PC-9 (cell line): ENCODE measurements at places on chromosomes 2 and 18.

- no peaks in the 10 kb centered on the region for H3K36me3 ChIP-seq
- no peaks in the 10 kb centered on the region for H3K4me1 ChIP-seq
- H3K4me3 ChIP-seq = no peak overlapping the region
- H3K27ac ChIP-seq = no peak overlapping the region
These were observed 144.0 kb downstream of the DLGAP1 start for GRCh38 chr18:4311136-4311535.

DNA sequence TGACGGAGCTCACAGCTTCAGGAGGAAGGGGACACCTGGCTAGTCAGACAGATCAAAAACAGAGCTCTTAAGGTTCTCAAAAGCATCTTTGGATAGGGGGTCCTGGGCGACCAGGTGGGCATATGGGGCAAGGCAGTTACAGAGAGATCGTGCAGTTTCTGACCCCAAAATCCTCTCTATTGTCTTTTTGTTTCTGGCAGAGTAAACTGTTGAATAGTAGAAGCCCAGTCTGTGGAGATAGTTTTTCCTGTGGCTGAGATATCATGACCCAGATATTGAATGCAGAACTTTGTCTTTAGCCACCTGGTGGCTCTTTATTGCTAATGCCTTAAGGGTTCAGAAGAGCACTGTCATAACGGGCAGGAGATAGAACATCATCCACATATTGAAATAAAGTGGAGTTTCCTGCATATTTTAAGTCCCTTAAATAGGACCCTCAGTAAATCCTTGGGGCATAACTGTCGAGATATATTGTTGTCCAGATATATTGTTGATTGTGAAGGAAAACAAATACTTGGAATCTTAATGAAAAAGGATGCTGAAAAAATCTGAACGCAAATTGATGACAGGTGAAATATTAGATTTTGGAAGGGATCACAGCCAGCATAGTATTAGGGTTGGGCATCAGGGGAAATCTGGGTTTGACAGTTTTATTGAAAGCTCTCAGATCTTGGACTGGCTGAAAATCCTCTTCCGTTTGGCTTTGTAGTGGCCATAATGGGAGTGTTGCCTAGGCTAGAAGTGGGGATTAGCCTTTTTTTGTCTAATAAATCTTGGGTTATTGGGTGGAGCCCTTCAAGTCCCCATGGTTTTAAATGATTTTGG lies 14.1 kb upstream of the ZDBF2 start:
- no peaks in the 10 kb centered on the region for H3K27me3 ChIP-seq
- no peaks in the 10 kb centered on the region for H3K36me3 ChIP-seq
- H3K4me1 ChIP-seq = no peaks in the 10 kb centered on the region
- H3K4me3 ChIP-seq = no peak overlapping the region

- no peak overlapping the region for H3K4me3 ChIP-seq
- no peak for DNase-seq
- no peaks in the 10 kb centered on the region for H3K4me1 ChIP-seq
These were observed 671.6 kb downstream of the PLCL1 start for GRCh38 chr2:198476007-198476406.

DNA sequence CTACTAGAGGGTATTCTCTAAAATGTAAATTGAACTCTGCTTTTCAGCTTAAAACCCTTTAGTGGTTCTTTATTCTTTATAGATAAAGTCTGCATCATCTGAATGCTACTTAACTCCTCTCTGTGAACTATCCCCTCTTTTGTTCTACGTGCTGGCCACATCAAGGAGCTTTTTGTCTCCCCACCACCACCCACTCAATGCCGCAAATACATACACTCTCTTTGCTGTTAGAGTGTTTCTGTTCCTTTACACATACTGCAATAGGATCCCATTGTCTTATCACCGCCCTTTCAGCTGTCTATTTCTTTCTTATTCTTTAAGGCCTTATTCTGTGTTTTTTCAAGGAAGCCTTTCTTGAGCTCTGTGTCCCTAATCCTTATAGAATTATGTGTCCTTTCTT lies 83.3 kb downstream of the EML4 start:
- no peaks in the 10 kb centered on the region for H3K27me3 ChIP-seq
- no peak overlapping the region for H3K27ac ChIP-seq
- H3K4me3 ChIP-seq = no peak overlapping the region
- no peaks in the 10 kb centered on the region for H3K4me1 ChIP-seq

DNA sequence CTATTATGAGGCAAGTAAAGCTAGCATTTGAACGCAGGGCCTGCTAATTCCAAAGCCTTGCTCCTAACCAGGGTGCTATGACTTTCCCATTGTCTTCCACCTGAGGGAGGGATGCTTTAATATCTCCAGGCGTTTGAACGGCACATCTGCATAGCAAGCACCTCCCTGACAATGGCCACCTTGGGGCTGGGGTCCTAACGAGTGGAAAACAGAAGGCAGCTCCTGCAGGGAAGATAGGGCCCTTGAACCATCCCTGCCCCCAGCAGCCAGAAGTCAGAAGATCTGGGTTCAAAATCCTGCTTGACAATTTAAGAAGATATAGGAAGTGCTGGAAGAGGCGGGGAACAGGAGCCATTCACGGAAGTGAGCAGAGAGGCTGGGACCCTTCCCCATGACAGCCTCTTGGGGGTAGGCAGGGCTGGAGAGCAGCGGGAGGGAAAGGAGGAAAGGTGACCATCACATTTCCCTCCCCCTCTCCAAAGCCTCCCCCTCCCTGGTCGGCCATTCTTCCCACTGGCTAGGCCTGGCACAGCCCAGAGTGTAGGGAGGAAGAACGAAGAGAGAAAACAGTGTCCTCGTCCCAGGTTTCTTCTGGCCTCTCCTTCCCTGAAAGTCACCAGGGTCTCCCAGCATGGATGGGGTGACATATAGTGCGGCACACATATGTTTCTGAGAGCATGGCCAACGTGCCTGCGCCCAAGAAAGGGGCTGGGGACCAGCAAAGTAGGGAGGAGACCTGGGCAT lies 73.5 kb downstream of the EMX1 start:
- H3K27me3 ChIP-seq = no peaks in the 10 kb centered on the region
- H3K36me3 ChIP-seq = no peaks in the 10 kb centered on the region
- no peak overlapping the region for H3K27ac ChIP-seq
- H3K4me1 ChIP-seq = no peaks in the 10 kb centered on the region

- H3K4me3 ChIP-seq = no peak overlapping the region
- H3K27me3 ChIP-seq = no peaks in the 10 kb centered on the region
- peaks cover 21% of the 10 kb centered on the region for H3K4me1 ChIP-seq
- H3K27ac ChIP-seq = no peak overlapping the region
These were observed 215.7 kb downstream of the MREG start for GRCh38 chr2:215797676-215798075.

- H3K4me1 ChIP-seq = no peaks in the 10 kb centered on the region
- no peak for DNase-seq
- H3K4me3 ChIP-seq = no peak overlapping the region
- H3K27me3 ChIP-seq = no peaks in the 10 kb centered on the region
These were observed 221.0 kb downstream of the CDH20 start for GRCh38 chr18:61554117-61554776.

DNA sequence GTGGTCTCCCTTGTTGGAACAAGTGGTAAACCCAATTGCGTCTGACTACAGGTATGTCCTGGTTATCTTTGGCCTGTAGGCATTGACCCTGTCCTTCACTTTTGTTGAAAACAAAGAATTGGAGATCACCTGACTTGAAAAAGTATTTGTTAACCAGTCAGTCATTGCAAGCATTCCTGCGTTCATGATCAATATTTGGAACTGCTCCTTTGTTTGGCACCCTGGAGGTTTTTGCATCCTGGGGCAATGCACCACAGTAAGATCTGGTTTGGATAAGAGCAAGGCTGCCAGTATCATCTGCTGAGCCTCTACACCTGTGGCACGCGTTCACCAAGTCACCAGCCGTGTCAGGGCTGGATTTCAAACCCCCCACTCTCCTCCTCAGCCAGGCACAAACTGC lies 115.7 kb downstream of the DNAH6 start:
- 0 out of 2 replicates have a peak, but pooled peaks cover 12% of the 10 kb centered on the region for H3K27me3 ChIP-seq
- no peak overlapping the region for H3K4me3 ChIP-seq
- H3K27ac ChIP-seq = no peak overlapping the region
- no peak for DNase-seq
- H3K36me3 ChIP-seq = no peaks in the 10 kb centered on the region

GRCh38 chr2:45263147-45263546 lies 253.9 kb upstream of the SIX2 start:
- no peaks in the 10 kb centered on the region for H3K27me3 ChIP-seq
- DNase-seq = peak; percentile 95
- H3K27ac ChIP-seq = 0 out of 2 replicates have a peak overlapping the region, but pooled peaks have one; percentile 11
- no peaks in the 10 kb centered on the region for H3K36me3 ChIP-seq

- H3K27ac ChIP-seq = no peak overlapping the region
- no peak for DNase-seq
- peaks cover 22% of the 10 kb centered on the region for H3K4me1 ChIP-seq
- no peak overlapping the region for H3K4me3 ChIP-seq
- no peaks in the 10 kb centered on the region for H3K27me3 ChIP-seq
These were observed 34.6 kb upstream of the INSIG2 start for GRCh38 chr2:118053681-118054080.

DNA sequence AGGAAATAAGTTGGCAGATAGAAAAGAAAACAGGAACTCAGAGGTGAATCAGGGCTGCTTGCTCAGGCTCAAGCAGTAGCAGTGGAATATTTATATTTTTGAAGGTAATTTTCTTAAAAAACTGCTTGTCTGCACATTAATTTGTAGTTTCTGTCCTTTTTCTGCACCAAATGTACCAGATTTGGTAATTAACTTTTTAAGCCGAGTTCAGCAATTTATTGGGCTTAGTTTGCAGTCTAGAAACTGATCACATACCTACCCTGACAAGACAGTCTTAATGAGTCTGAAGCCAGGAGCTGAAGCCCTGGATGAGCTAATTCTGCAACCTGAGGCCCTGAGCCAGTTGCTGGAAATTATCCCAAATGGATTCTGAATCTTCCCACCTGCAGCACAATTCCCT lies 647.0 kb downstream of the TDRD15 start:
- H3K36me3 ChIP-seq = no peaks in the 10 kb centered on the region
- H3K4me1 ChIP-seq = no peaks in the 10 kb centered on the region
- H3K4me3 ChIP-seq = no peak overlapping the region
- DNase-seq = no peak
- H3K27me3 ChIP-seq = no peaks in the 10 kb centered on the region

GRCh38 chr18:12423820-12424219 lies 16.1 kb downstream of the PRELID3A start:
- no peak overlapping the region for H3K4me3 ChIP-seq
- H3K36me3 ChIP-seq = no peaks in the 10 kb centered on the region
- H3K27me3 ChIP-seq = no peaks in the 10 kb centered on the region
- H3K4me1 ChIP-seq = no peaks in the 10 kb centered on the region
- H3K27ac ChIP-seq = no peak overlapping the region
- DNase-seq = no peak

GRCh38 chr2:238921259-238921658 lies 73.4 kb downstream of the TWIST2 start:
- no peak for DNase-seq
- H3K4me1 ChIP-seq = no peaks in the 10 kb centered on the region
- H3K36me3 ChIP-seq = no peaks in the 10 kb centered on the region
- peaks cover 77% of the 10 kb centered on the region for H3K27me3 ChIP-seq
- H3K27ac ChIP-seq = no peak overlapping the region
- H3K4me3 ChIP-seq = no peak overlapping the region

- H3K27ac ChIP-seq = no peak overlapping the region
- H3K27me3 ChIP-seq = peaks cover 31% of the 10 kb centered on the region
- H3K4me3 ChIP-seq = no peak overlapping the region
These were observed 82.3 kb upstream of the FAM98A start for GRCh38 chr2:33681364-33681757.

GRCh38 chr18:35410561-35410960 lies 33.4 kb upstream of the ZNF396 start:
- peaks cover 57% of the 10 kb centered on the region for H3K4me1 ChIP-seq
- H3K27ac ChIP-seq = no peak overlapping the region
- H3K4me3 ChIP-seq = no peak overlapping the region
- H3K27me3 ChIP-seq = no peaks in the 10 kb centered on the region

- no peaks in the 10 kb centered on the region for H3K27me3 ChIP-seq
- no peaks in the 10 kb centered on the region for H3K4me1 ChIP-seq
- H3K36me3 ChIP-seq = no peaks in the 10 kb centered on the region
- no peak for DNase-seq
- no peak overlapping the region for H3K4me3 ChIP-seq
These were observed 180.0 kb downstream of the TCF4 start for GRCh38 chr18:55407774-55408535.

- no peak overlapping the region for H3K4me3 ChIP-seq
- H3K27ac ChIP-seq = no peak overlapping the region
- no peaks in the 10 kb centered on the region for H3K4me1 ChIP-seq
- H3K36me3 ChIP-seq = no peaks in the 10 kb centered on the region
- H3K27me3 ChIP-seq = peaks cover 36% of the 10 kb centered on the region
These were observed 273.1 kb downstream of the NAPG start for GRCh38 chr18:10798727-10799550.

DNA sequence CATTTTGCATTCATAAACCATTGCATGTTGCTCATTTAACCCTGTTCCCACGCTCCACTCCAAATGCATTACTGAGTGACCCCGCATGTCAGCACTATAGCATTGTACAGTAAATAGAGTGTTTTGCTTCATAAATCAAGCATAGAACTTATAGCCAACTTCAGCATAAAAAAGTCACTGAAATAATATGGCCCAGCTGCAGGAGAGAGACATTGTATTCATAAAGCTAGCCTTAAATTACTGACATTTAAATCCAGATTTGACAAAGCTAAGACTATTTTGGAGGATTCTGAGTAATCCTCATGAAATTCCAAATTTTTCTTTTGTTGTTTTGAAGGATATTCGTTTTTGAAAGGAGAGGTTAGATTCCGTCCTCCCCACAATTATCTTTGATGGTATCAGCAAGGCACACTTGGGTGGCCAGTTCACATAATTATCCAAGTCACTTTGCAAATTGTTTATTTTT lies 320.9 kb upstream of the TCF4 start:
- H3K27ac ChIP-seq = no peak overlapping the region
- H3K4me1 ChIP-seq = peaks cover 16% of the 10 kb centered on the region
- H3K27me3 ChIP-seq = no peaks in the 10 kb centered on the region
- H3K36me3 ChIP-seq = 0 out of 2 replicates have a peak, but pooled peaks cover 3% of the 10 kb centered on the region
- H3K4me3 ChIP-seq = no peak overlapping the region

DNA sequence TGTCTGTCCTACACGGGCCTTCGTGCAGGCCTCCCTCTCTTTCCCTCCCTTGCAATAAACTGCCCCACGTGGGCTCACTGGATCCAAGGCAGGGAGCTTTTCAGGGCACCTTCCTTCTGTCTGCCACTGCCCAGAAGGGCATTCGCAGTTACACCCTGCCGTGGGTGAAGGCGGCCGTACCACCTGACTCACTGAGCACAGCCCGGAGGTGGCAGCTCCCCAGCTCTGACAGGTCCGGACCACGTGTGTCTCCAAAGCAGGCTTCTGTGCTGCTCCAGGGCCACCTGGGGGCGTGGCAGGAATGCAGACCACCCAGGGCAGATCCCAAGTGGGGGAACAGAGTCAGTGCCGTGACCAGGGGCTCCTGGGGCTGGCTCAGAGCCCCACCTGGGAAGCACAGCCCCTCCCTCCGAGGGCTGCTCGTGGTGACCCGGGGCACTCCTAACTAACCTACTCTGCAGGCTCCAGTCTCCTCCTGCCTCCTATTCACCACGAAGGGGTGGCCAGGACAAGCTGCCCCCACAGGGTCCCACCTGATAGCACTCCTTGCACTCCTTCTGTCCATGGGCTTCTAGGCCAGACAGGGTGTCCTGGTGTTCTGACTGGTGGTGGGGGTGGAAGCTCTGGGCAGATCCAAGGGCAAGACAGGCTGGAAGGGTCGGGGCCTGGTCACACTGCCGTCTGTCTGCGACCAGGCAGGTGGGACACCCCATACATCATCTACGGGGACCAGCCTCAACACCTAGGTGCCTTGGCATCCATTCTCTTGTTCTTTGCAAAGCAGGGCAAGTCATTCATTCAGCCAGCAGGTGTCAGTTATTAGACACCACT lies 9.7 kb downstream of the SNED1 start:
- H3K4me1 ChIP-seq = peaks cover 17% of the 10 kb centered on the region
- no peak overlapping the region for H3K27ac ChIP-seq
- H3K36me3 ChIP-seq = no peaks in the 10 kb centered on the region
- no peak for DNase-seq

GRCh38 chr2:230335864-230336506 lies 9.0 kb downstream of the SP140L start:
- no peak overlapping the region for H3K27ac ChIP-seq
- no peak for DNase-seq
- H3K4me1 ChIP-seq = no peaks in the 10 kb centered on the region
- H3K4me3 ChIP-seq = no peak overlapping the region
